ENCODE measurements at places on chromosomes 2 and 18. TPM values are rescaled to one million over a fixed set of nuclear protein-coding genes. Genes with fewer than 3 reads are reported as not detected.

The CCDC68 gene
- 8.3 TPM for total RNA-seq

The CPLX4 gene
- not detected for total RNA-seq

The IDH1 gene
- 353 TPM for total RNA-seq

The DAW1 gene
- total RNA-seq, result not detected

- DNase-seq, result no peak
Measured at GRCh38 chr2:132586101-132586511, 83.9 kb downstream of the LYPD1 start.

DNA sequence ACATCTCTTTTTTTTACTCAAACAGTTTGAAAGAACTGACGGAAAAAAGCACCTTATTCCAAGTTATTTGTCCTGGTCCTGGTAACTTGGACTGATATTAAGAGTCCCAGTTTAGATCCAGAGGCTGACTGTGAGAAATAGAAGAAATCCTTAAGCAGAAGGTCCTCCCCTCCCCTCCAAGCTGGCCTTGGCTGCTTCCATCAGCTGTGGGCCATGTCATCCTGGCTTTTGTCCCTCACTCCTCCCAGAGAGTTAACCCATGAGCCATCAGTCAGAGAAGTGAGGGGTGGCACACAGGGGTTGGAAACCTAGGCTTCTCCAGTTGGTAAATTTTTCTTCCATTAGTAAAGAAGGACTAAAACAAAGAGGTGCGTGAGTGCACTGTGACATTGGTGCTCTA is 9.7 kb upstream of the NAPG start:
- DNase-seq, result no peak
